GM23248 (cell line): ENCODE measurements at places on chromosomes 7 and 10.

GRCh38 chr10:79065091-79065551, 3.6 kb upstream of the ZMIZ1 start:
- DNase-seq: no peak

- no peak for DNase-seq
These were observed 115.7 kb upstream of the NANOS1 start for GRCh38 chr10:118913825-118914224.

- no peak for DNase-seq
These were observed 10.4 kb downstream of the C10orf105 start for GRCh38 chr10:71708897-71709882.

- no peak for DNase-seq
These were observed 17.8 kb upstream of the CCDC3 start for GRCh38 chr10:13019280-13019679.

GRCh38 chr7:151110236-151110940, 24.1 kb downstream of the AGAP3 start:
- no peak for DNase-seq

- no peak for DNase-seq
These were observed 43.0 kb upstream of the COL1A2 start for GRCh38 chr7:94351703-94352102.

DNA sequence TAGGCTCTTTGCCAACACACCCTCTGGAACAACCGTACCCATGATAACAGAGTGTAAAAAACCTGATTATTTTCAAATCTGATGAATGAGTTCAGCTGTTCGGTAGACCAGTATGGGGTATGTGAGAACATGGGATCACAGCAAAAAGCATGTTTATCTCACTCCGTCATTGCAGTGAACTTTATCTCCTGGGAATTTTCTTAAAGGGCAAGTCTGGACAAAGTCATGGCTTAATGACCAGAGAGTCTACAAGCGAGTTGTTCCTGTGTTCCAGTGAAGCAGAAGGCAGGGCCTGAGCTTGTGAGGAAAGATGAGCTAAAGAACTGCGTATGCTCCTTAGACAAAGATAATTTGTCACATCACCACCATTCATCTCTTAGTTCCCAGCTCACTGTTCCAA, 219.7 kb downstream of the TRIL start:
- no peak for DNase-seq

DNA sequence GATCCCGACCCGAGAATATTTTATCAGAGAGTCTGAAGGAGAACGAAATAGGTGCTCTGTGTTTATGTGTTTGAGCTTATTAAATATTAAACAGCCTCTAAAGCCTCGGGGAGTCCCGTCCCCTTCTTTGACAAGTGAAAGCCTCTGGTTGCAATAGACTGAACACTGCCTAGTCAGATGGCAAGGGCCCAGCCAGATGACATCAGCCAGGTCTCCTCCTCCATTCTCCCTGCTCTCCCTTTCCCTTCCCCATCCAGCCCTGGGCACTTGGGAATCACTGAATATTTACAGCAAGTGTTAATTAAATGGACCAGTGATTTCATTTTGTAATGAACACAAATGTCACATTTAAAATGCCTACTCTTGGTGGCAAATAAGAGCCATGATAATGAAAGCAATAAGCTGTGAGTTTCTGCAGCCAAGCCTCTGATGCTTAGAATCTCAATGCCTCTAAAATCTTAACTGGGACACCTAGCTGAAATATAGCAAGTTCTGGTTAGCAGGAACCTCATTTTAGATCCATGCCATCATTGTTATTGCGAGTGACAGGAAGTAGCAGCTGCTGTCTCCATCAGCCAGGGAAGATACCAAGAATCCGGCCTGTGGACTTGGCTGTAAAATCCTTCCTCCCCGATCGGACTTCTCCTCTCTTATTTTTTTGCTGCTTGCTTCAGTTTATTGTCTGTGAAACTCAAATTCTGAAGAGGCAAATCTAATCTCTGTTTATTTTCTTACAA, 202.1 kb downstream of the PRPF18 start:
- DNase-seq: peak; percentile 86

DNA sequence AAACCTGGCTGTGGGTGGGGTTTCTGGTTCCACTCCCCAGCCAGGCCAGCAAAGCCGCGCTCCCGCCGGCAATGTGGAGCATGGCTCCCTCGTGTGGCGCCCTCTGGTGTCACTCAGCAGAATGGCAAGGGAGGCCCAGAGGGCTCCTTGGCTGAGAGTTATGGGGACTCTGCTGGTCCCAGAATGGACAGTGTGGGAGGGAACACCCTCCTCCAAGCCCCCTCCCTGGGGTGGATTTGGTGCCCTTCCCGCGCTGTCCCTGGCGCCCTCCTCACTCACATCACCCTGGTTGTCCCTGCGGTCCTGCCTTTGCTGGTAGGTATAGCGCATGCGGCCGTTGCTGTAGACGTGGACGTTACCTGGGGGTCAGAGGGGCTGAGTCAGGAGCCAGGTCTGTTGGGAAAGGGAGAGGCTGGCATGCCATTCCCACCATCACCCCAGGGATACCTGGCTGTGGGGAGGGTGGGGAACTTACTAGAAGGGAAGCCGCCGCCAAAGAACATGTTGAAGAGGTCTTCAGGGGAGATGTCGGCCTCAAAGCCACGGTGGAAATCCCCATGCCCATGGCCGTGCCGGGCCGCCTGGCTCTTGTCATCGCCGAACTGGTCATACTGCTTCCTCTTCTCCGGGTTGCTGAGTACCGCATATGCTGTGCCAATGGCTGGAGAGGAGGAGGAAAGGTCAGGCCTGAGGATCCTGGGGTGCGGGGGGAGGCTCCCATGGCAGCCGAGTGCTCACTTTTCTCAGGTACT, 14.0 kb downstream of the DNAJB12 start:
- peak; percentile 75 for DNase-seq

DNA sequence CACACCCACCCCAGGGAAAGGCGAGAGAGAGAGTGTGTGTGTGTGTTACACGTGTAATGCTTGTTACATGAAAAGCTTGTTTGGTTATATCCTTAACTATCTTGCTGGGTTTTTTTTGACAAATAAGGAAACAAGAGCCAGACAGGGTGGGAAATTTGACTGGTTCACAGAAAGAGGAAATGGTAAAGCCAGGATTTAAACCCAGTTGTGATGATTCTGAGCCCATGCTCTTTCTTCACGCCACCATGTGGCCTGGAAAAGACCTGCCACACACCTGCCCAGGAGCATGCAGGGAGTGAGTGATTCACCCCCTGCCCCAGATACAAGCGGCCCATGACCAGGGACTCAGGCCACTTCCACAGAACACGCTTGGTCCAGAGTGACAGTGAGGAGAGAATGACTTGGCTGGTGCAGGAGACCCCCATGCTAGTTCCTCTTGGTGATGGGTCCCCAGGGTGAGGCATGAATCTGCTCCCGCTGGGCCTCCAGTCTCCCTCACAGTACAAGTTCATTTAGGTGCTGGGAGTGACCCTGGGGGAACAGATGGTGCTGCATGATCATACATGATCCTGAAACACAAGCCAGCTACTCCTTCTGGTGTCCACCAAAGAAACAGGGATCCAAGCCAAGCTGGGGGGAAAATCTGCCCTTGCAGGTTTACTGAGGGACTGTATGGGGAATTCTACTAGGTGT, 21.0 kb upstream of the EIF5AL1 start:
- DNase-seq: no peak

GRCh38 chr7:121259826-121260225, 69.0 kb upstream of the WNT16 start:
- no peak for DNase-seq

- no peak for DNase-seq
These were observed 975.7 kb upstream of the MBL2 start for GRCh38 chr10:53748319-53748718.

GRCh38 chr10:125076121-125076825, 84.1 kb downstream of the CTBP2 start:
- no peak for DNase-seq

DNA sequence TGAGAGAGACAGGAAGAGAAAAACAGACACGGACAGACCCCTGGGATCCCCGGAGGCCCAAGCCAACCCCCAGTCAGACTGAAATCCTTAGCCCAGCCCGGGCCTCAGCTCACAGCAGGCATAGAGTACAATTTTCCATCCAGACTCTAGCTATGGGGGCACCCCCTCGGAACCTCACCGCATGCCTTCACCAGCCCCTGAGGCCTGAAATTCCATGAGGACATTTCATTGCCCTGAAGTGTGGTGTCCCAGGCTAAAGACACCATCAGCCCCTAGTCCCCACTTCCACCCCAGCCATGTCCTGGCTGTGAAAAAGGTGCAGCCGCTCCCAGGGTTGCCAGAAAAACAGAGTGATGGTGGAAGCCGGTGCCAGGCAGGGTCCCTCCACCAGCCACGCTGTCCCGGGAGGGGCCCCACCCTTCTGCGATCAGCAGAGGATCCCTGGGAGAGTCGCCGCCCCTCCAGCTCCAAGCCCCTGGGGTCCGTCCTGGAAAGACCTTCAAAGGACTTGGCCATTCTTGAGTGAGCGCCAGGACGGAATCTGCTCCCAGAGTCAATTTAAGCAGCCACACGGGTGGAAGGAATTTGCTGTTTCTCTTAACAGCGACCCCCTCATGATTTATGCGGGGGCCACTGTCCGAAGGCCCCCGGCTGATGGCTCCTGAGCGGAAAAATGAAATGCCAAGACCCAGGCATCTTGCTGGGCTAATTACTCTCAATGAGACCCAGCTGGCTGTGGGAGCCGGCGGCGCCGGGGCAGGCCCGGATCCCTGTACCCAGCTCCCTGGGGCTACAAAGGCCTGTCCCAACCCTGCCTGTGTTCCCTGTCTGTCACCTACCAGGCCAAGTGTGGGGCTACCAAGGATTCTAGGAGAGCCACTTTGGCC, 23.2 kb downstream of the MYL10 start:
- DNase-seq: no peak

- no peak for DNase-seq
These were observed 28.7 kb upstream of the PDCD4 start for GRCh38 chr10:110843031-110843430.

DNA sequence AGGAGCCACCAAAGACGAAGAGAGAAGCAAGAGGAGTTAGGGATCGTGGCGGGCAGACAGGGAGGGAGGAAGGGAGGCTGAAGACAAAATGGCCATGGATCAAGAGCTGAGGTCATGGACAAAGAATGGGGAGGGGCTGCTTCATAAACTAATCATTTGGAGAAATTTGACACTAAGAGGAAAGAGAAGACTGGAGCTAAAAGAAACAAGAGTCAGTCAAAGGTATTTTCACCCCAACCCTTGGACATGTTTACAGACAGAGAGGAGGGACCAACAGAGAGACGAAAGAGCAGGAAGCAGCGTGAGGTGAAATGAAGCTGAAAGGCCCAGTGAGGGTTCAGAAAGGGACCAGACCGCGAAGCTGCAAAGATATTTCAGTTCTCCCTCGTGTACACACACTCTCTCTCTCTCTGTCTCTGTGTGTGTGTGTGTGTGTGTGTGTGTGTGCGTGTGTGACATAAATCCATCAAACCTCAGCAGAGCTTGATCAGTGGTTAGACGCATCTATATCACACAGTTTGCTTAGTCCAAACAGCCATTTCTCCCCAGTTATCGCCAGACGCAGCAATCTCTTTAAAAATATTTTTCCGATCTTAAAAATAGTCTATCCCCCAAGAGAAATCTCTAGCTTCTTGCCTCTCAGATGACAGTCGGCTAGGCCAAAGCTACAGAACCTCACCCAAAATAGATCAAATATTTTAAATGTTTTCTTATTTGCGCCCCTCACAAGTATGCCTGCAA, 12.5 kb upstream of the CALD1 start:
- peak; percentile 66 for DNase-seq

GRCh38 chr7:122046402-122046801, 97.6 kb downstream of the AASS start:
- DNase-seq: no peak

GRCh38 chr7:159147246-159147645, 2.6 kb upstream of the VIPR2 start:
- DNase-seq: no peak

GRCh38 chr10:13066527-13066926, 33.4 kb upstream of the OPTN start:
- DNase-seq: no peak

GRCh38 chr10:31622978-31623377, 304.0 kb downstream of the ZEB1 start:
- DNase-seq: peak; percentile 93

DNA sequence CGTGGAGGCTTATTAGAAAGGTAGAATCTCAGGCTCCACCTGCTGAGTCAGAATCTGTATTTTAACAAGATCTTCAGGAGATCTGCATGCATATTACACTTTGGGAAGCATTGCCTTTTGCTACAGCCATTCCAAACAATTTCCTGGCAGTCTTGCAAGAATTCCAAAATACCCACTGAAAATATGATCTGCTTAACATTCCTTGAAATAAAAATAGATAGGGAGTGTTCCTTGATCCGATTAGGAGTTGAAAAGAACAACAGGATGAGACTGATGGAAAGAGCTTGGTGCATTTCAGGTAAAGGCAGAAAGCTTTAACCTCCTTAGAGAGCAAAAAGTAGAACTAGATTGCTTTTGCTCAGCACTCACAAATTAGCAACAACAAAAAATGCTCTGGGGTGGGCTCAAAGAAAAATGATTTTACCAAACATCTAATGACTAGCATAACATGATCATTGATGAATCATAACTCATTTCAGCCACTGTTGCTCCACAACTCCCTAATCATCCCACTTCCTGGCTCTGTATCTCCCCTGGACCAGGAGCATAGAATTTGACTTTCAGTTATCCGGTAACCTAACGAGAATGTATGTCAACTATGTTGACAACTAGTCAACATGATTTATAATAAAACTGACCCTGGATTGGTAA, 115.2 kb downstream of the RNLS start:
- DNase-seq: peak; percentile 13

DNA sequence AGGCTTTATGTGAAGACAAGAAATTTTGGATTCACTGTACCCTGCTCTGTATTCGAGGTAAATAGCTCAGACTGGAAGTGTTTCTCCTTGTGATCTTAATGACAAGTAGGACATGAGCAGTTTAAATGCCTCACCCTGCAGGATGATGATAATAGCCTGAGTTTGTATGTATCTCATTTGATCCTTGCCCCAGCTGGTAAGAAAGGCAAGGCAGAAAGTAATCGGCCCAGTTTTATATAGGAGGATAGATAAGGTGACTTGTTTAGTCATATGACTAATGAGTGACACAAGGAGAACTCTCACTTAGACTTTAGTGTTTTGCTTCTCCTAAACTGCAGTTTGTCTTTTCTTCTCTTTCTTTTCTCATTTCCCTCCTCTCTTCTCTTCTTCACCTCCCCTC, 372.6 kb downstream of the PHF14 start:
- DNase-seq: no peak

DNA sequence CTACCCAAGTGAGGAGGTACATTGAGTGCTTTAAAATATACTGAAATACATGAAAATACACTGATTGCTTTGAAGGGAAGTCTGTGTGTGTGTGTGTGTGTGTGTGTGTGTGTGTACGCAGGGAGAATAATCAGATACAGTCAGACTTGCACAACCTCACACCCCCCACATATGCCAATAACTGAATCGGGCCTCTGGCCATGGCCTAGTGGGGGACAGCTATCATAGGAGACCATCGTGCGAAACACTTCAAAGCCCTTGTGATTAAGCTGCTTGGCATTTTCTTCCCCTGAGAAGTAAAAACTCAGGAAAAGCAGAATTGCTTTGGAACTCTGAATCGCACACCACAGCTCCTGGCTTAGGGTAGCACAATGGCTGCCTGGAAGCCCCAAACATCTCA, 135.1 kb downstream of the C10orf105 start:
- no peak for DNase-seq

GRCh38 chr7:159109653-159110035, 35.0 kb downstream of the VIPR2 start:
- no peak for DNase-seq

- no peak for DNase-seq
These were observed 191.5 kb upstream of the GRB10 start for GRCh38 chr7:50974240-50974639.

GRCh38 chr10:86958901-86959736, 720 bp downstream of the SNCG start:
- peak; percentile 49 for DNase-seq

GRCh38 chr10:89043052-89043451, 52.5 kb downstream of the FAS start:
- no peak for DNase-seq
